ENCODE measurements at places on chromosomes 6 and 20.

- no peak for DNase-seq
Observed at GRCh38 chr6:39041072-39041471, 7.5 kb upstream of the GLP1R start.

DNA sequence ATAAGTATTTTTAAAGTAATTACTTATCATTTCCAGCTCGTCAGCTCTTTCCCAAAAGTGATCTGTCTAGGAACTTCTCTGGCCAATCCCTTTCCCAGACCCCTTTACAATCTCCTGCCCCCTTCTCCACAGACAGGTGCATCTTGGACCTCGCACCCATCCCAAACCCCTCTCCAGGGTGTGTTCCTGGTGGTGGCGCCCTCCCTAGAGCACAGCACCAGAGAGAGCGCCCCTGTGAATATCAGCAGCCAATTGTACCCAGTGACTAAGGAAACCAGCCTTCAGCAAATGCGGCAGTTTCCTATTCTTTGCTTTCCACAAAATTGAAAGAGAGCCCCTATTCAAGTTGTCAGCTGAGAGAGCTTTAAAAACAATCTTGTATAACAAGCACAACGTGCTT, 157.7 kb downstream of the RNASET2 start:
- no peak for DNase-seq

DNA sequence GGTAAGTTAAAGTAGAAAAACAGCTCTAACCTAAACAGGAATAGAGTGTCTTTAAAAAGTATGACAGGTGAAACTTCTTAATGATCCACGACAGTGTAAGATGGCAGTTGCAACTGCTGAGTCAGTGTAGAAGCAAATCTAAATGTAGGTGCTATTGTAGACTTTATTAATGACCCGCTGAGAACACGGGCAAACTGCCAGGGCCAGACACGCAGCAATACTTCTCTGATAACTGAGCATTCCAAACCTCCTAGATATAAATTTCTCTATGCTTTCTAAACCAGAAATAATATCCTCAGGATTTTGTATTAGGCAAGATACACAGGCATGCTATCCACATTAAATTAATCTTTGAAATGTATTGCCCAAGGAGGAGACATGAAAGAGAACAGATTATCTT, 1076.4 kb downstream of the HACE1 start:
- no peak for DNase-seq

- DNase-seq = peak; percentile 92
Observed at GRCh38 chr6:42781796-42782688, at the start of gene BICRAL. Gene BICRAL, plus strand, starts transcription at chr6:42782052. Its CDS starts 39,971 bp downstream, at chr6:42822023.

- DNase-seq = no peak
Observed at GRCh38 chr6:6564154-6564553, 24.4 kb upstream of the LY86 start.

DNA sequence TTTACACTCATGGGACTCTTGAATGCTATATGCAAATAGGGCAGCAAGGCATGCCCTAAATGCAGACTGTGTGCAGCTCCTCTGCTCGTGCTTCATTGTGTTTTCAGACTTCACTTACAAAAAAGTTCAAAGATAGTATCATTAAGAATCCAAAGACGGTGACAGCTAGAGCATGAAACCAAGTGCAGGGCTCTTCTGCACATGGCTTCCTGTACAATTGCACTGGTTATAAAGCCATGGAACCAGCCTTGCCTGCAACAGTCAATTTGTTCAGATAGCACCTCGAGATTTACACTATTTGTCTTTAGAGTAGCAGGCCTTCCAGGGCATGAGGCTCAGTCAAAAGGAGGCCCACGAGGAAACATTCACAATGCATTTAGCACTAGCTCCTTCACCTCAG, 35.6 kb downstream of the RFPL4B start:
- DNase-seq = peak; percentile 55

DNA sequence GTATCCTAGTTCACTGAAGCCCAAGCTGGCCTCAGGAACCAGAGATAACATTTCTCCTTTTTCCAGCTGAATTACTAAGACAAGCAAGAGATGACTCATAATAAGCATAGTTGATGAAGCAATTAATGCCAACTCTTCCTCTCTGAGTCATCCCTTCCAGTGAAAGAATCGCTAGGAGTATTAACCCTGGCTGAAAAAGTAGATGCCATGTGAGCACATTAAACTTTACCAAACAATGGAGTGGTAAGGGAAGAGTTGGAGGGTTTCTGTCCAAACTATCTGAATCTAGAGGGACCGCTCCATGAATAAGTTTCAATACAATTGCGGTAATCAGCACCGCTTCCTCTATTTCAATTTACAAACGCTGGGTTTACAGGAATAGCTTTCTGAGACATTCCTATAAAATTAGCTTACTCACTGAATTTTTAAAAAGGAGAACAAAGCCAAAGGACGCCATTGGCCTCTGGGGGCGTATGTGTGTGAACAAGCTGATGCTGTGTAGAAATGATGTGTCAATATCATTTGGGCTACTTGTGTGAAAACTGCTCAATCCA, 48.3 kb downstream of the ATXN1 start:
- DNase-seq = peak; percentile 46

GRCh38 chr6:152310371-152310954, 326.7 kb downstream of the SYNE1 start:
- no peak for DNase-seq

DNA sequence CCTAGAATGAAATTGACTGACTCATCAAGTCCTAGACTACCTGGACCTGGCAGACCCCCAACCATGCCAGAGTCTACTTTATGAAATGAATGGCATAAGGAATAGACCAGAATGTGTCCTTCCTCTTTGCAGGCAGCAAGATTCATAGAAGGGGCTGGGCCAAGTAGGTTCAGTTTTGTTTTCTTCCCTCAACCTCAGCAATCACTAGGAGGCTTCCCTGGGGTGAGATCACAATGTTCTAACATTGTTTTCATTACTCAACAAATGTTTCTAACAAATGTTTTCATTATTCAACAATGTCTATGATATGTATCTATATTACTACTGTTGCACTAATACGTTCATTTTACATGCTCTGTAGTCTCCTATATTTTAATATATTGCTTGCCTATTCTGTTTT, 8.4 kb upstream of the FAM162B start:
- no peak for DNase-seq

DNA sequence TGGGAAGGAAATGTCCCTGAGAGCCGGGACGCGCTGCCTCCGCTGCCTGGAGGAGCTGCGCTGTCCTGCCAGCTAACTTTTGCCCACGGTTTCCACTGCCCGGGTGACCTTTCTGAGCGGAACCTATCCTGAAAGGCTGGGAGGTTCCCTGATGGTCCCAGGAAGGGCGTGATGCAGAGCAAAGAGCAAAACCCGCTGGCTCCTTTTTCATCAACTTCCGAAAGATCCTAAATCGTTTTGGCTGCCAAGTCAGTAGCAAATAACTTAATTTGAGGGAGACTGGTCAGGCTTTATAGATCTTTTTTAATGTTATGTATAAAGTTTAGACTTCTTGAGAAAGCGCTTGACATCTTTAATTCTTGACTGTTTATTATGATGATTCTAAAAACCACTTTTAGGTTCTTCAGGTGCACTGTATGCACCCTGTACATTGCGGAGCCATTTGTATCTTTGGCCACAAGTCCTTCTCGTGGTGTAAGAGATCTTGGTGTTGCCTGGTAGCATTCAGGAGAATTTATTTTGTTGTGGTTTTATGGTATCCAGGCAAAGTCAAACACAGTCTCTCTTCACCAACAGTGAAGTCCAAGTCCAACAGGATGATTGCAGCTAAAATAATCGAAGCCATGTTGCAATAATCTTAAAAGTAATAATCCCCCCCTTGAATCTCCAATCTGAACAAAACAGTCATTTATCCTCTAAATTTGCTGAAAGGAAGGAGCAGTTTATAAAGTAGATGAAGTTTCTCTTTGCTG, at the start of gene SYNE1:
Gene SYNE1 (minus strand): TSS at position 67 of the 752 bp plus-strand sequence. CDS start 9,031 bp downstream, outside the sequence.
- no peak for DNase-seq

DNA sequence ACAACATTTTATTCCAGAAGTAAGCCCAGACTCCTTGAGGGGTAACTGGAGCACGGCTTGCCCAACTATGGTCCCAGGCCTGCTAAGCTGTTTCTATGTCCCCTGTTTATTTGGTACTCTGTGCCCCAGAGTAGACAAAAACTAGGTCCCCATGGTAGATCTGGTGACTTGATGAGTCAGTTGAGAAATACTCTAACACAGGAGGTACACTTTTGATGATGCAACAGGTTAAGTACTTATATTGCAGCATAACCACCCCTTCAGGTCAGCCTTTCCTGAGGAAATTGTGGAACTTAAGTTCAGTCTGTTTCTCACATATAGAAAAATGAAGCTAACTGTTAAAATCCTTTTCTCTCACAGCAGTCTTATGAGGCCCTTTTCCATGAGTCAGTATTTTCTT, 19.6 kb downstream of the TTPAL start:
- DNase-seq = no peak

- no peak for DNase-seq
Observed at GRCh38 chr6:111949546-111949945, 76.3 kb upstream of the FYN start.

DNA sequence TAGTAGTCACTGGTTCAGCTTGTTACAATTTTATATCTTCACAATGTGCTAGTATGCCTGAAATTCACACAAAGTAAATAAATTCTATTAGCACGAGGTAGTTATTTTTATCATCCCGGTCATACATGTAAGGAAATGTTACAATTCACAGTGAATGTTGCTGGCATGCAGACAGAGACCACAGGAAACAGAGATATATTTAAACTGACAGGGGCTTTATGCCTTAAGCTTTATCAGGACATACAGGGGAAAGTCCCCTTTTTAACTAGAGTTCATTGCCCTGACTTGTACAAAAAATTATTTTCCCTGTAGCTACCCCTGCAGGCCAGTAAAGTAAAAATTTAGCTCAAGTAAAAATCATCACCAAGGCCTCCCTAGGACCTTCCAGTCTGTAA, 712.0 kb upstream of the NRSN1 start:
- no peak for DNase-seq

GRCh38 chr6:100171533-100172321, 177.7 kb upstream of the MCHR2 start:
- no peak for DNase-seq

Data from Karpas-422 (cell line).